ENCODE measurements at places on chromosomes 1 and 21.

- DNase-seq: no peak
These were observed 19.9 kb downstream of the LEPR start for GRCh38 chr1:65440322-65440900.

GRCh38 chr1:242187816-242188215 is 188.9 kb upstream of the MAP1LC3C start:
- no peak for DNase-seq

DNA sequence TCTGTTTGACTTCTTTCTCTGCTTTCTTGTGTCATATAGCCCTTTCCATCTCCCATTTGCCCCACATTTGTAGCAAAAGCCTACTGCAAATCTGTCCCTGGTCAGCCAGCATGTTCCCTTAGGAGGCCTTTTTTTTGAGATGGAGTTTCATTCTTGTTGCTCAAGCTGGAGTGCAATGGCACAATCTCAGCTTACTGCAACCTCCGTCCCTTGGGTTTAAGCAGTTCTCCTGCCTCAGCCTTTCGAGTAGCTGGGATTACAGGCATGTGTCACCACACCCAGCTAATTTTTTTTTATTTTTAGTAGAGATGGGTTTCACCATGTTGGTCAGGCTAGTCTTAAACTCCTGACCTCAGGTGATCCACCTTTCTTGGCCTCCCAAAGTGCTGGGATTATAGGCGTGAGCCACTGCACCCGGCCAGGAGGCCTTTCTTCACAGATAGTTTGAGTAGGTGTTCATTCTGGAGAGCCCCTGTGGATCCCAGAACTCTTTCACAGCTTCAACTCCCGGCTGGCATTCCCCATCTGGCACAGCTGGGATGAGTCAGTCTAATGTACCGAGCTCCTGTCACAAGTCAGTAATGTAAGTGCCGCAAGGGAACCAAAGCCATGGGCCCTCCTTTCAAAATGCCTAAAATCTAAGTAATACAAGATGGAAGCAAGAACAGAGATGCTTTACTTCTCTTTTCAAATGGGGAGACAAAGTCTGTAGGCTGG is 9.4 kb upstream of the NHLH1 start:
- DNase-seq: no peak

- no peak for DNase-seq
These were observed 20.7 kb downstream of the PDIK1L start for GRCh38 chr1:26132128-26132833.

- DNase-seq: no peak
These were observed 138.0 kb upstream of the TNR start for GRCh38 chr1:175881246-175881976.

- no peak for DNase-seq
These were observed 15.4 kb downstream of the TTLL10 start for GRCh38 chr1:1189111-1189510.
